ENCODE measurements at places on chromosomes 11 and 22. TPM values are rescaled to one million over a fixed set of nuclear protein-coding genes. Genes with fewer than 3 reads are reported as not detected.
A peak's percentile ranks its signal among the peaks of the same experiment; 100 is the strongest.

Gene OSM
- 0.20 TPM for polyA plus RNA-seq

DNA sequence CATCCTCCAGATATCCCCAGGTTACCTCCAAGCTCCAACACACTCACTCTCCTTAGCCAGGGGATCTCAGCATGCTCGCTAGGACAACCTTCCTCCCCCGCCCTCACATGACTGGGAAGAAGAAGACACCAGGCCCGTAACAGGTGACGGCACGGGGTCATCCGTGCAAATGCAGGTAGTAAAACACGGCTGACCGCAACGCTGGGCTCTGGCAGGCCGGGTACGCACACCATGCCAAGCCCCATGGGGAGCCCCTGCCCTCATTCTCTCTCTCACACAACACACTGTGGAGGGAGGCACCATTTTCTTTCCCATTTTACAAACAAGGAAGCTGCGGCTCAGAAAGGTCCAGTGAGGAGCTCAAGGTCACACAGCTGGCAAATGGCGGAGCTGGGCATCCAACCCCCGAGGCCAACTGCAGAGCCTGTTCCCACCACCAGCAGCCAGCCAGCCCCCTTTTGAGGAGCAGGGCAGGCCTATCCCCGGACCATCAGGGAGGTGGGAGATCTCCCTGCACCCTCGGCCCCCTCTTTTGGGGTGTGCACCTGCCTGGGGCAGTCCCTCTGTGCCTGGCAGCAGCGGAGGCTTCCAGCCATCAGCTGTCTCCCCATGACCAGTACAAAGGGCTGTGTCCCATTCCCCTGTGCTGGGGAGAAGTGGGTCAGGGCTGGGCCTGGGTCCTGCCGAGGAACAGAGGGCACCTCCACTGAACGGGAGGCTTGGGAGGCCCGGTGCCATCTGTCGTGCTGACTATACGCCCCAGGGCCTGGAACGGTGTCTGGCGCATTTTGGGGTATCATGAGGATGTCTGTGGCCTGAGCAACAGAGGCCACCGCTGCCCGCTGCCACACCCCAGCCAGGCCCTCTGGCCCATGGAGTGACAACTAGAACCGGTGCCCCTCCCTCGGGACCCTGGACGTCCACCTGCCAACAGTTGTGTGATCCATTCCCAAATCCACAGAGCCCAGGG lies 280.9 kb downstream of the CTTN start:
- no peak for DNase-seq

- DNase-seq, result peak; percentile 14
Measured at GRCh38 chr22:49553518-49554295, 274.0 kb downstream of the BRD1 start.

Gene CYB5R2
- polyA plus RNA-seq, result 25.9 TPM

Gene ACR
- polyA plus RNA-seq, result 0.28 TPM

DNA sequence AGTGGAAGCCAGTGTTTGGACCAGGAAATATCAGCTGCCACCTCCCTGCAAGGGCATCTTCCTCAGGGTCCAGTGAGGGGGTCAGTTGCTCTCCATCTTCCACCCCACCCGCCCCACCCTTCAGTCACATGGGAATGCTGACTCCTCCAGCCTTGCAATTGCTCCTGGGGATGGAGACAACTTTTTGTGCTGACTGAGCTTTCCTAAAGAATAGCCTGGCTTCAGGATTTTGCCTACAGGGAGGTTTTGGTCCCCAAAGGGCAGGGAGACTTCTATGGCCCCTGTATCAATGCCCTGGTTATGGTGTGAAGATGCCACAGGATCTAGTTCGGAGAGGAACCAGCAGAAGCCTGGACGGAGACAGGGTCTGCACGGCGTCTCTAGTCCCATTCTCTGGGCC lies 124.0 kb upstream of the LMO1 start:
- DNase-seq, result no peak

DNA sequence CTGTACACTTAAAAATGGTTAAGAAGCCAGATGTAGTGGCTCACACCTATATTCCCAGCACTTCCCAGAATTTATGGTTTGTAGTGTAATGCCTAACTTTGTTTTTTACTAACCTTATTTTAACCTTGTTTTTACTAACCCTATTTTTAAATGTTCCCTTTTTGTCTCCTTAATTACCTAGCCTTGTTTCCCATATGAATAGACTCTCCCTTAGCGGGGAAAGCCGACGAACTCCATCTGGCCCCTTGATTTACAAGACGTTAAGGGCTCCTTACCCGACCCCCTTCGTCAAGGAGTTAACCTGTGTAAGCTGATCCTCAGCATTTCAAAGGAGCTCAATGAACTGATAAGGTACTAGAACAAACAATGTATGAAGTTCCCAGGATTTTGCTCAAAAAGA lies 17.1 kb downstream of the APOBEC3H start:
- DNase-seq, result no peak

DNA sequence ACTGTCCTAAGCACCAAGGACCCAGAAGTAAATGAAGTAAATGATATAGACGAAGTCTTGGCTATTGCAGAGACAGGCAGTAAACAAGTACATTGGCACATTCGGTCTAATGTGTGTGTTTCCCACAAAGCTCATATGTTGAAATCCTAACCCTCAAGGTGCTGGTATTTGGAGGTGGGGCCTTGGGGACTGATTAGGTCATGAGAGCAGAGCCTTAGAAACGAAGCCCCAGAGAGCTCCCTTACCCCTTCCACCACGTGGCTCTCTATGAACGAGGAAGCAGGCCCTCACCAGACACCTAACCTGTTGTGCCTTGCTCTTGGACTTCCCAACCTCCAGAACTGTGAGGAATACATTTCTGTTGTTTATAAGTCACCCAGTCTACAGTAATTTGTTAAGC lies 14.9 kb downstream of the CLMP start:
- DNase-seq, result no peak

DNA sequence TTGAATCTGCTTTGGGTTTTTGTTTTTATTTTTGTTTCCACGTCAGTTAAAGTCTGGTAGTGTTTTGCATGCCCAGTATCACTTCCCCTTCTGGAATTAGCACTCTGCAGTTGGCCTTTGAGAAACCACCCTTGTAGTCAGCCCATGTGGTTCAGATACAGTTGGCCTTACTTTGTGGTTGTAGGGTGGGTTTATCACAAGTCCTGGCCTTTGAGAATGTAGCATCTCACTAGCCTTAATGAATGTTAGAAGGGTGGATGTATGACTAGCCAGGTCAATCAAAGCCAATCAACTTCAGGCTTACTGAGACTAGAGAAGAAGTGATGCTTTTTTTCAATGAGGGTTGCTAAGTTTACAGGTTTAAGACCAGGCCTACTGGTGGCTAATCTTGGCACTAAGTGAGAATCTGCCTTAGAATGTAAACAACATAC lies 19.8 kb downstream of the ARL14EP start:
- DNase-seq, result no peak

GRCh38 chr11:17745023-17745772 lies 10.6 kb downstream of the KCNC1 start:
- DNase-seq, result no peak

DNA sequence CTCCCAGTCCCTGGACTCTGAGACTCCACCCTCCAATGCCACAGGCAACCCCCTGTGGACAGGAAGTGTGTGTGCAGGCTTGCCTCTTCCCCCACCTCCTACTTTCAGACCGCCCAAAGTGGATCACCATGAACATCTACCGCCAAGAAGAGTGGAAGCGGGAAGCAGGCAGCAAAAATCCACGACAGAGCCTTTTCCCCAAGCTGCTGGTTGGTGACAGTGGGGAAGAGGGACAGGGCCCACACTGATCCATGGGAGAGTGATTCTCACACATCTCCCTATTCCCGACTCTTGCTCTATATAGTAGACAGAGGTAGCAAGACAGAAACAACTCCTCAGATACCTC lies 53.4 kb upstream of the SPATA19 start:
- no peak for DNase-seq

Gene VWA5A
- 14.6 TPM for polyA plus RNA-seq

GRCh38 chr11:59794417-59794816 lies 16.2 kb downstream of the MRPL16 start:
- DNase-seq, result no peak

Gene SEPTIN5
- 37.6 TPM for polyA plus RNA-seq

Gene MS4A7
- 2.4 TPM for polyA plus RNA-seq

Gene PCNX3
- polyA plus RNA-seq, result 25.1 TPM

GRCh38 chr11:85769771-85770170 lies 41.2 kb downstream of the SYTL2 start:
- DNase-seq, result no peak

DNA sequence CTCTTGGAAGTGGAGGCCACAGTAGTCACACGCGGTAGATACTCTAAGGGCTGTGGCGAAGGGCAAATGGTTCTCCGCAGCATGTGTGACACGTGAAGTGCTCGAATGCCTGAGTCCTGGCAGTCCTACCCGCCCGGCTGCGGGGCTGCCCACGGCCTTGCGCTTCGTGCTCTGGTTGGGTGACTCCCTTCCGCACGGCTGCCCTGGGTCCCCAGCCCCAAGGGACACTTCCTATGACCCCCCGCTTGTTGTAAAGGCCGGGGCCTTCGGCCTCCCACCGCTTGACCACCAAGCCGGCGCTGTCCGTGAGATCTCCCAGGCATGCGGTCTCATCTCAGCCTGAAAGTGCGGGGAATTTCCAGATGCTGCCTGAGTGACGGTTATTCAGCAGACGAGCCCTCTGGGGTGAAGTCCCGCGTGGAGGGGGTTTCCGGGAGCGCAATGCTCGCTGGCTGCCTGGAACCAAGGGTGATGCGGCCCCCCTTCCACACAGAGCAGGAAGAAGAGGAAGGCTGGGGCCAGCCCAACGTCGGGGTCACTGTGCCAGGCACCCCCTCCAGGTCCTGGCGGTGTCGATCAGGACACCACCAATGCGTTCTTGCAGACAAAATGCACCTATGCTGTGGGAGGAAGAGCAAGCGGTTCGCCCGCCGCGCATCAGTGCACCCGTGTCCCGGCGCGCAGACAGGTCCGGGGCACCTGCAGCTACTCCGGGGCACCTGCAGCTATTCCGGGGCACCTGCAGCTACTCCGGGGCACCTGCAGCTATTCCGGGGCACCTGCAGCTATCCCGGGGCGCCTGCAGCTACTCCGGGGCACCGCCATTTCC lies 171.2 kb downstream of the OPCML start:
- DNase-seq, result no peak

DNA sequence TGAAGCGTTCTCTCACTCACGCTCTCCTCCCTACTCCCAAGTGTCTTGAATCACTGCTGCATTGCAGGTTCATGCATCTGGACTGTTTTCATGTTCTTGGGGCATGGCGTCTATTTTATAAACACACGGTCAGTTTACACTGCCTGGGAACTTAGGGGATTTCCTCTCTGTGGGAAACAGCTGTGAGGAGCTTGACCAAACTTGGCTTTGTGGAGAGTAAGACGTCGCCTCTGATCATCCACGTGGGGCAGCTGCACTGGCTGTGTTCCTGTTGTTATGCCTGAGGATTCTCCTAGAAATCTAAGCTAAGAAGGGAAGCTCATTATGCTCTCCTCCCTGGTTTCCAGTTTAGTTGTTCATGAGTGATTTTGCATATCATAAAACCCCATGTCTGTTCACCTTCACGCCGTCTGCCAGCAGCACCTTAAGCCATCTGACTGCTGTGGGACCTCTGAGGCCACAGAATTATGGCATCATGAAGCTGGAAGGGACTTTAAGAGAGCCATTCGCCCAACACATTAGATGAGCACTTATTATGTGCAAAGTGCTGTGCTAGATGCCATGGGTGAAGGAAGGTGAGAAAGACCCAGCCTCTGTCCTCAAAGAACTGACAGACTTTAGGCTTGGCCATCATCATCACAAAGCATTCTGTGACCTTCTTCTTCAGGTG lies 38.8 kb upstream of the POU2AF1 start:
- DNase-seq, result no peak

- no peak for DNase-seq
Measured at GRCh38 chr11:94597896-94598295, 30.7 kb downstream of the PIWIL4 start.

- DNase-seq, result no peak
Measured at GRCh38 chr11:74726547-74727182, 4.6 kb downstream of the CHRDL2 start.

- DNase-seq, result no peak
Measured at GRCh38 chr11:15830741-15831428, 525.5 kb downstream of the SOX6 start.

- DNase-seq, result no peak
Measured at GRCh38 chr11:123194337-123195187, 486 bp downstream of the CLMP start.

Gene MS4A6E
- not detected for polyA plus RNA-seq

DNA sequence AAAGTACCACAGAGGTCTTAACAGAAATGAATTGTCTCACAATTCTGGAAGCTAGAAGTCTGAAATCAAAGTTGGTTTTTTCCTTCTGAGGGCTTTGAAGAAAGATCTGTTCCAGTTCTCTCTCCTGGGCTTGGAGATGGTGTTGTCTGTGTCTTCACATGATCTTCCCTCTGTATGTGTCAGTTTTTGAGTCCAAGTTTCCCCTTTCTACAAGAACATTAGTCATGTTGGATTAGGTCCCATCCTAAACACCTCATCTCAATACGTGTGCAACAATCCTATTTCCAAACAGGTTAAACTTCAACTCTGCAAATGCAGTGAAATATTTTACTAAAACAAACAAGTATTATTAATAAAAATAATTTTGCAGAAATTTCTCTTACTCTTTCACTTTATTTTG lies 3.1 kb upstream of the PTS start:
- DNase-seq, result no peak

DNA sequence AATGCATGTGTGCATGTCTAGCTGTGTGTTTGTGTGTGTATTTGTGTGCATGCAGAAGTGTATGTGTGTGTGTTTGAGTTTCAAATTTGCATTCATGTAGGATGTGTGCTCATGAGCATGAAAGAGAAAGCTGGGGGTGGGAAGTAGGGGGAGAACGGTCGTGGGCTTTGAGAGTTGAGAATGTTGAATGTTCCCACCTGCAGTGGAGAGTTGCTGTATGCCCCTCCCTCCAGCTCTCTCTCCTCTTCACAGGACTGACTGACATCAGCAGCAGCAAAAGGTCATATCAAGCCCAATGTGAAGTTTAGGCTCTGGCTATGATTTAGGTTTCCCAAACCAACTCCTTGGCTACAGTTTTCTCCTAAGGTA lies 63.8 kb upstream of the RRAS2 start:
- no peak for DNase-seq

Gene APOA1
- polyA plus RNA-seq, result 79.4 TPM

GRCh38 chr11:125626288-125626950 lies 1.5 kb downstream of the CHEK1 start:
- peak; percentile 41 for DNase-seq

DNA sequence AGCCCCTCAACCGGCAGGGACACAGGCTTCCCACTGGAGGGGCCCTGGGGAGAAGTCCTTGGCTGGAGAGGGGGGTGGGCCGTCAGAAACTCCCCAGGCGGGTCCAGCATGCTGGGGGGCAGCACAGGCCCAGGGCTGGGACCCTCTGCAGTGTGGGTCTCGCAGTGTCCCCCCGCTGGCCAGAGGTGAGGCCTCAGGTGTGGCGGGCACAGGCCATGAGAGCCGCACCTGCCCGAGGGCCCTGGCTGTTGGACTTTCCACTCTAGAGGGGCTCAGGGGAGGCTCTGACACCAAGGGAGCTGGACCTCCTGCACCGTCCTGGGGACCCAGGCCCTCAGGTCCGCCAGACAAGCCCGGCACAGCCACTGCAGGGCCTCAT lies 10.7 kb upstream of the PIM3 start:
- no peak for DNase-seq

DNA sequence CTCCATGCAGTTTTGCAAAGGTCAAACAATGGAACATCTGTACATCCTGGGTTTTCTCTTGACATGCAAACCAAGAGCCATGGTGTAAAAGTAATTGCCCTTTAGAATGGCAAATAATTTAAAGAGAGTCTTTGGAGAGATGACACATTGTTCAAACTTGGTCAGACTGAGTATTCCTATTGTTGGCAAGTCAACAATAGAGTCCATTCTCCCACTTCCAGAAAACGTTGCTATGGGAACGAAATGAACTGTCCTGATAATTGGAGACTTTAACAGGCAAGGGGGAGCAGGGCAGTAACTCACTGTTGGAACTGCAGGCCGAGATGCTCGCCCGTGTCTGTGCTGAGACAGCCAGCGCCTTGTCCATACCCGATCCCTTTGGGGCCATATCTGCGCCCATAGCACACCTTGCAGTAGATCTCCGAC lies 13.9 kb downstream of the CSRP3 start:
- no peak for DNase-seq
